ENCODE measurements at places on chromosomes 13 and 19. TPM values are rescaled to one million over a fixed set of nuclear protein-coding genes. Genes with fewer than 3 reads are reported as not detected.

The IGSF23 gene
- polyA plus RNA-seq, result 0.31 TPM

The TFPT gene
- 25.5 TPM for polyA plus RNA-seq

The SPRY2 gene
- 69.7 TPM for polyA plus RNA-seq

The C19orf67 gene
- 0.10 TPM for polyA plus RNA-seq

The IRS2 gene
- 6.0 TPM for polyA plus RNA-seq

The MEIOSIN gene
- not detected for polyA plus RNA-seq

The TMEM255B gene
- 15.9 TPM for polyA plus RNA-seq

The LRG1 gene
- polyA plus RNA-seq, result 1.1 TPM

The LYPD5 gene
- 0.40 TPM for polyA plus RNA-seq

The SLC8A2 gene
- 0.19 TPM for polyA plus RNA-seq

The DMAC2 gene
- 58.3 TPM for polyA plus RNA-seq

The CALR3 gene
- polyA plus RNA-seq, result 0.14 TPM

The A1BG gene
- 4.6 TPM for polyA plus RNA-seq

The MLNR gene
- polyA plus RNA-seq, result not detected

The ABHD13 gene
- 14.2 TPM for polyA plus RNA-seq

The ECSIT gene
- polyA plus RNA-seq, result 44.8 TPM

The ZNF667 gene
- 18.9 TPM for polyA plus RNA-seq

The PLPPR3 gene
- polyA plus RNA-seq, result 7.1 TPM

The CACNA1A gene
- 4.3 TPM for polyA plus RNA-seq

The FSD1 gene
- polyA plus RNA-seq, result 2.2 TPM

The RAB3D gene
- 19.3 TPM for polyA plus RNA-seq

The FLT3LG gene
- polyA plus RNA-seq, result 10.1 TPM

The DOCK9 gene
- polyA plus RNA-seq, result 115 TPM

The ZNF816 gene
- polyA plus RNA-seq, result 12.0 TPM

The CASP14 gene
- not detected for polyA plus RNA-seq

The WDR87 gene
- polyA plus RNA-seq, result 0.03 TPM

The OSCAR gene
- 0.40 TPM for polyA plus RNA-seq

The PALM gene
- polyA plus RNA-seq, result 34.1 TPM

The CEACAM21 gene
- polyA plus RNA-seq, result 9.1 TPM

The SPIB gene
- 0.43 TPM for polyA plus RNA-seq

The TSSK6 gene
- polyA plus RNA-seq, result 1.3 TPM

The TMEM86B gene
- polyA plus RNA-seq, result 2.1 TPM

The OVOL3 gene
- not detected for polyA plus RNA-seq

The GNG8 gene
- 7.0 TPM for polyA plus RNA-seq

The ZNF627 gene
- polyA plus RNA-seq, result 43.8 TPM
